ENCODE measurements at places on chromosomes 1 and 21.
A peak's percentile ranks its signal among the peaks of the same experiment; 100 is the strongest.

- DNase-seq = no peak
Observed at GRCh38 chr1:60341274-60341673, 267.7 kb upstream of the C1orf87 start.

DNA sequence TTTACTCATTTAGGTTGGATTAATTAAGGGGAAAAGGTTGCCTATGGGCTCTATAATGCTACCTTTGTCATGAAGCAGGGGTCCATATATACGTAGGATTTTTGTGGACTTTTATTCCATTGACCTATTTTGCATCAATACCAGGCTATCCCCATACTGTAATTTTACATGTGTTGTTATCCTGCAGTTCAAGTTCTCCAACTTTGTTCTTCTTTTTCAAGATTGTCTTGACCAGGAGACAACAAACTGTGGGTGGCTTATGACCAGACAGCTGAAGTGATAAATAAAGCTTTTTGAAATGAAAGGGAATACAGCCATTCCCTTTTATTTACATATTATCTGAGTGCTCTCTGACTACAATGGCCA lies 345.7 kb downstream of the BARHL2 start:
- DNase-seq = no peak

- DNase-seq = peak; percentile 70
Observed at GRCh38 chr1:204791453-204792353, 79.0 kb upstream of the NFASC start.

- no peak for DNase-seq
Observed at GRCh38 chr1:11725616-11726015, 10.3 kb upstream of the AGTRAP start.

GRCh38 chr1:179080866-179081686 lies 794 bp upstream of the TOR3A start:
- peak; percentile 38 for DNase-seq

- DNase-seq = no peak
Observed at GRCh38 chr1:107698161-107698560, 266.8 kb downstream of the VAV3 start.

GRCh38 chr1:51247022-51247421 lies 10.9 kb downstream of the RNF11 start:
- DNase-seq = no peak

DNA sequence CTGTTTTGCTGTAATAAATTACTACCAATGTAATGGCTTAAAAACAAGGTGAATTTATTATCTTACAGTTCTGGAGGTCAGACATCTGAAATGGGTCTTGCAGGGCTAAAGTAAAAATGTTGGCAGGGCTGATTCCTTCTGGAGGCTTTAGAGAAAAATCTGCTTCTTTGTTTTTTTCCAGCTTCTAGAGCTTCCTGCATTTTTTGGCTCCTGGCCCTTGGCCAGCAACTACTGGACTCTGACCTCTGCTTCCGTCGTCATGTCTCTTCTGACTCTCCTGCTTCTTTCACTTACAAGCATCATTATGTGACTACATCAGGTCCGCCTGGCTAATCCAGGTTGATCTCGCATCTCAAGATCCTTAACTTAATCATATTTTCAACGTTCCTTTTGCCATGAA lies 350.9 kb downstream of the S1PR1 start:
- DNase-seq = no peak

DNA sequence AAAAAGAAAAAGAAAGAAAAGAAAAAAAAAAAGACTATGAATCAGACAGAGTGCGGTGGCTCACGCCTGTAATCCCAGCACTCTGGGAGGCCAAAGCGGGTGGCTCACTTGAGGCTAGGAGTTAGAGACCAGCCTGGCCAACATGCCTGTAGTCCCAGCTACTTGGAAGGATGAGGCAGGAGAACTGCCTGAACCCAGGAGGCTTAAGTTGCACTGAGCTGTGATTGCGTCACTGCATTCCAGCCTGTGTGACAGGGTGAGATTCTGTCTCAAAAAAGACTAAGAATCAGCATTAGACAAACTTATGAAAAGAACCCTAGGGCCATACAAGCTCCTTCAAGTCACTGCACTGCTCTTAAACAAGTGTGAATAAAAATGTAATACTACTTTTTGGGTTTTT lies 16.9 kb downstream of the PSMB4 start:
- no peak for DNase-seq

- DNase-seq = no peak
Observed at GRCh38 chr1:156994277-156994676, 51.3 kb downstream of the ARHGEF11 start.

DNA sequence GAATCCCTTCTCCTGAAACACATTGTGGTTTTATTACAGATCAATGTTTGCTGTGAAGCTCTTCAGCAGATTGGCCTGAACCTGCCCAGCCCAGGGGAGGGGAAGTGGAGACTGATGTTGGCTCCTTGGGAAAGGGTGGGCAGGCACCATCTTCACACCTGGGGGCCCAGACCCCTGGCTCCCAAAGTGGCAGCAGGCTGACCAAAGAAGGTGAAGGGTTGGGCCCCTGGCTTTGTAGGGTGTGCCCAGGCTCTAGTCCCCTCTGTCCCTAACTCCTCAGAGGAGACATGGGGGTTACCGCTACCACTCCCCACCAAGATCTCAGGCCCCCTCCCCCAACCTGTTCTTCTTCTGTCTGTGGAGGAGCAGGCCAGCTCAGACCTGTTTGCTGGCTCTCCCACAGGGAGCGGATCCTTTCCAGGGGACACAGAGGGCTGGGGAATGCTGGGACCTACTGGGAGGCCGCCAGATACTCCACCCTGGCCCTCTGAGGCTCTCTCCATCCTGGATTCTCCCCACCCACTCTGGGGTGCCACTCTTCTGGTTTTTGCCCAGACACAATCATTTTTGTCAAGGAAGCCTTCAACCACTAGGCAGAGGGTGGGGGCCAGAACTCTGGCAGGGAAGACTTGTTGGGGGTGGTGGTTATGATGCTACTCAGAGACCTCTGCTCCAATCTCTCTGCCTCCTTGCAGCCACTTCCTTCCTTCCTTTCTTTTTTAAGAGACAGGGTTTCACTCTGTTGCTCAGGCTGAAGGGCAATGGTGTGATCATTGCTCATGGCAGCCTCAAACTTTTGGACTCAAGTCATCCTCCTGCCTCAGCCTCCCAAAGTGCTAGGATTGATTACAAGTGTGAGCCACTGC lies 5.0 kb upstream of the EFNA3 start:
- DNase-seq = no peak

GRCh38 chr1:188719735-188720134 lies 1757.9 kb downstream of the BRINP3 start:
- no peak for DNase-seq

- DNase-seq = no peak
Observed at GRCh38 chr1:244952280-244952933, 88.1 kb upstream of the HNRNPU start.

DNA sequence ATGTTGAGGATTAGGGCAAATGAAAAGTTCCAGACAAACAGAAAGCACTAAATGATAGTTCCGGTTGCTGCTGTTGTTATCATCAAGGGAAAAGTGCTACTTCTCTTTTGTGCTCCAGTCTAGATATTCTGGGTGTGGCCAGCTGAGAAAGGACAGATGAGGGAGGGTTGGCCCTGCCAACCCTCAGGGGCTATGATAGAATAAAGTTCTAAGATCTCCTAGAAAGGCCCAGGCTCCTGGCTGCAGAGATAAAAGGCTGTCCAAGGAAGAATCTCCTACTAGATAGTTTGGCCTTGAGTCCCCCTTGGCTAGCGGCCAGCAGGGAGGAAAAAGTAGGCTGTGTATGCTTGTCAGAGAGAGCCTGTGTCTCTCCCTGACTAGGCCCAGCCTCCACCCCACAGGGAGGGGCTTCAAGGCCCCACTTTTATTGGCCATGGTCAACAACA lies 31.5 kb downstream of the RIMS3 start:
- no peak for DNase-seq

DNA sequence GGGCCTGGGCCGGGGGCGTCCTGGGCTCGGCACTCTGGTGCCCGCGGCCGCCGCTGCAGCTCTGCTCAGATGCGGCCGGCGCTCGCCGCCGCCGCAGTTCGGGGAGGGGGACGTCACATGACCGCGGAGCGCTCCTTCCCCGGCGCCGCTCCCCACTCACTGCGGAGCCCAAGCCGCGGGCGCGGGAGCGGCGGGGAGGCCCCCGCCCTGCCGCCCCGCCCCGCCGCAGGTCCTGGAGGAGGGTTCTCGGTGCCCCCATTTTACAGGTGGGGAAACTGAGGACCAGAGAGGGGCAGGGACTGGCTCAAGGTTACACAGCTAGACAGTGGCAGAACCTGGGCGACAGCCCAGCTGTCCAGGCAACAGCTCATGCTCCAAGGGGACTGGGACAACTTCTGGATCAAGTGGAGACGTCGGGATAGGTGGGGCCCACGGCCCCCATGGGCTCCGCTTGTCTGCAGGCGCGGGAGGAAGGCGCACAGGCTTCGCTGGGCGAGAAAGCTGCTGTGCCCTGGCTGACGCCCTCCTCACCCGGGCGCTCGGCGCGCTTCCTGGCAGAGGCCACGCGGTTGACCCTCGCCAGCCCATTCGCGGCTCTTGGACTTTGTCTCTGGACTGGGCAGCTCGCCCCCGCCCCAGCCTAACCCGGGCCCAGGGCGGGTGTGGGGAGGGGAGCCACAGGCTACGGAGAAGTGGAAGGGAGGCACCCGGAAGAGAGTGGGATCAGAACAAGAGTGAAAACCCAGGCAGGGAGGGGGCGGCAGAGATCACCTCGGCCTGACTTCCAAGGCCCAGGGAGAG lies at the start of gene RAP1GAP:
TSS of gene RAP1GAP (minus strand) at position 100 of the 801 bp plus-strand sequence. CDS start 49,325 bp downstream, outside the sequence.
- DNase-seq = peak; percentile 8

DNA sequence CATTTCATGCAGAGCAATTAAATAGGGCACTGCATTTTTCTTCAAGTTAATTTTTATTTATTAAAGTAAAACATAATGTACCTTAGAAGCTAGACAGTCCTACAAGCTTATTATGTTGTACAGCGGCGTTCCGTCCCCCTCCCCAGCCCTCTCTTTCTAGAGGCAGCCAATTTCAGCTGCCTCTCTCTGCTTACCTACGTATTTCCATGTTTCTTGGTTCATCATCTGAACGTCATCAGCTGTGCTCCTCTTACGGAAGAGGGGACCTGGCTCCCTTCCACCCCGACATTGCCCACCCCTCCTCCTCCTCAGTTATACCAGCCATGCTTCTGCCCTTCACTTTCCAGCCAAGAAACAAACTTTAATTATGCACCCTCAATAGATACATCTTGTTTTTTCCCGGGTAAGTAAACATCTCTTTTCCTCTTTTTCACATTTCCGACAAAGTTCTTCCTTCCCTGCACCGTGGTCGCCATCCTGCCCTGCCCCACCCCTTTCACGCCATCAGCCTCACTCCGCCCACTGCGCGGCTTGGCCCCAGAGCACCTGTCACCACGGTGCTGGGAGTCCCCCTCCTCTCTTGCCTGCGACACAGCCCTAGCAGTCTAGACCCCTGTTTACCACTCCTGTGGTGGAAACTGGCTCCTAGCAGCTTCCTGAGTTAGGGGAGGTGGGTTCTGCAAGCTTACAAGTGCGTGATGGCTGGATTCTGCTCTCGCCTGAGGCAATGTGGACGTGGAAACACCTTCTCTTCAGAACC lies 57.9 kb downstream of the SLC37A1 start:
- DNase-seq = no peak

DNA sequence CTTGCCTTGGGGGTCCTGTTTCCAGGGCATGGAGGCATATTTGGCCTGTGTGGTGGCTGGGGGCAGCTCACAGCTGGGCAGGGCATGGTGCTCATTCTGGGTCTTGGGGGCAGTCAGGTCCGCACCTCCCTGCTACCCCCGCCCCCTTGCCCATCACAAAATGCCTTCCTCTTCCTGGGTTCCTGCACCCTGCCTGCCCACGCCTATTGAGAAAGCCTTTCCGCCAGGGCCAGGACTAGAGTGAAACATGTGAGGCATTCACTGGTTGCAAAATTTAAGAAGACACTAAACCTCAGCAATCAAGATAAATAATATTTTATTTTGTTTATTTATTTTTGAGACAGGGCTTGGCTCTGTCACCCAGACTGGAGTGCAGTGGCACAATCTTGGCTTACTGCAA lies 19.7 kb downstream of the PTAFR start:
- DNase-seq = no peak

DNA sequence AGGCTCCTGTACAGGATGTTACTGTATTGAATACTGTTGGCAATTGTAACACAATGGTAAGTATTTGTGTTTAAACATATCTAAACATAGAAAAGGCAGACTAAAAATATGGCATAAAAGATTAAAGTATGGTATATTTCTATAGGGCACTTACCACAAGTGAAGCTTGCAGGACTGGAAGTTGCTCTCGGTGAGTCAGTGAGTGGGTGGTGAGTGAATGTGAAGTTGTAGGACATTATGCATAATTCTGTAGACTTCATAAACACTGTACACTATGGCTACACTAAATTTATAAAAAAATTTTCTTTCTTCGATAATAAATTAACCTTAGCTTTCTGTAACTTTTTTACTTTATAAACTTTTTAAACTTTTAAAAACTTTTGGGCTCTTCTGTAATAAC lies 13.7 kb upstream of the TRIM62 start:
- no peak for DNase-seq

DNA sequence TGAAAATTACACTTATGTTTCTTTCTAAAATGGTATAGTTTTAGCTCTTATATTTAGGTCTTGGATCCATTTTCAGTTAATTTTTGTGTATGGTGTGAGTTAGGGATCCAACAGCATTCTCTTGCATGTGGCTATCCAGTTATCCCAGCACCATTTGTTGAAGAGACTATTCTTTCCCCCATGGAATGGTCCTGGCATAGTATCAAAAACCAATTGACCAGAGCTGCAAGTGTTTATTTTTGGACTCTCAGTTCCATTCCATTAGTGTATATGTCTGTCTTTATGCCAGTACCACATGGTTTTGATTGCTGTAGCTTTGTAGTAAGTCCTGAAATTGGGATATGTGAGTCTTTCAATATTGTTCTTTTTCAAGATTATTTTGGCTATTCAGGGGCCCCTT lies 14.3 kb downstream of the TTLL10 start:
- DNase-seq = no peak

DNA sequence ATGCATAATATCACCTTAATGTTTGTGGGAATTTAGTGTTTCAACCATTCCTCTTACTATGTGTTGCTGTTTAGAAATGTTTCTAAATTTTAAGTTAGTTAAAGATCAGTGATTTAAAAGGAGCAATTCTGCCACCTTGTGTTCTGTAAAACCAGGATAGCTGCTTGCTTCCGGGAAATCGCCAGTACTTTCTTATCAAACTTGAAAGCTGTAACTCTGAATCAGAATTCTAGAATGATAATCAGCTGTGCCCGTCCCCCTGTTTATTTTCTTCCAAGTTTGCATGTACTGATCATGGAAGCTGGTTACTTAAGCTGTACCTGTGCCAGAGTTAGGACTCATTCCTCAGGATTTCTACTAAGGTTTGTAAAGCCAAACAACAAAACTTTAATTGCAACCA lies 656.4 kb downstream of the LTN1 start:
- DNase-seq = no peak

DNA sequence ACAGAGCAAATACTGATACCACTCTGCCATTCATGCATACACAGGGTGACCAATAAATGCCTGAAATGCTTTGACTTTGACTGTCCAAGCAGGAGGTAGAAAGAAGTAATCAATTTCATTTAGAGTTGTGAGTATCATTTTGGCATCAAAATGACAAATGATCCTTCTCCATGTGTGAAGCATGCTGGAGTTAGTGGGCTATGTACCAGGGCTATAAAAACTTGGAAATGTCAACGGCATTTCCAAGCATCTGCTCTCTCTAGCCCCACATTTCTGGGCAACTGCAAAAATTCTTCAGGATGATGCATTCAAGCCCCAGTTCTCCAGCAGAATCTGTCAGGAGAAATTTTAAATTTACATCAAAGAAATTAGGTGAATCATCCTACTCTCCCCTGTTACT lies 208.4 kb upstream of the PTBP2 start:
- no peak for DNase-seq

Data from CD4-positive, alpha-beta T cell treated with Interleukin-4 for 4 hours (primary cell).